ENCODE measurements at places on chromosomes 12 and 14.

DNA sequence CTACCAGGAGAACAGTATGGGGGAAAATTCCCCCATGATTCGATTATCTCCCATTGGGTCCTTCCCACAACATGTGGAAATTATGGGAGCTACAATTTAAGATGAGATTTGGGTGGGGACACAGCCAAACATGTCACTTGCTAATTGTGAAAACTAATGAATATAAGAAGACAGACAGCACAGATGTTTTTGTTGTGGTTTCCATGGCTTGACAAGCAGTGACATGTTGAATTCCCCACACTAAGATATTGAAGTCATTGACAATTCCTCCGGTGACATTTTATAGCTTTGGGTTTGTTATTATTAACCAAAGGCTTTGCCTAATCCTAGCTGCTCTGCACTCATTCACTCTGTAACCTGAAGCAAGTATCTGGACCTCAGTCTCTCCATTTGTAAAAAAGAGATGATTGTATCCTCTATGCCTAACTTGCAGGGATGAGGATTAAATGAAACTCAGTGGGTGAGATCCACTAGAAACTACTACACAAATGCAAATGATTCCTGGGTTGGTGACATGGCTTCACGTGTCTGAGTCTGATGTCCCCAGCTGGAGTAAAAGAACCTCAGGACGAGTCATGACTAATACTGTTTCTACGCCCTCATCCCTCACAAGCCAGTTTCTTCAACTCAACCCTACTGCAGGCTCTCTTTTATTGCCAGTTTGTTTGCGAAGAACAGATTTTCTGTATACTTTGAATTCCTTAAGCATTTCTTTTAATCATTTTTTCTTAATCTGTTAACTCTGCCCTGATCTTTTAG is 71.6 kb downstream of the ASCL1 start:
- DNase-seq = no peak

GRCh38 chr14:37165794-37166193 is 6.6 kb downstream of the SLC25A21 start:
- no peak for DNase-seq

DNA sequence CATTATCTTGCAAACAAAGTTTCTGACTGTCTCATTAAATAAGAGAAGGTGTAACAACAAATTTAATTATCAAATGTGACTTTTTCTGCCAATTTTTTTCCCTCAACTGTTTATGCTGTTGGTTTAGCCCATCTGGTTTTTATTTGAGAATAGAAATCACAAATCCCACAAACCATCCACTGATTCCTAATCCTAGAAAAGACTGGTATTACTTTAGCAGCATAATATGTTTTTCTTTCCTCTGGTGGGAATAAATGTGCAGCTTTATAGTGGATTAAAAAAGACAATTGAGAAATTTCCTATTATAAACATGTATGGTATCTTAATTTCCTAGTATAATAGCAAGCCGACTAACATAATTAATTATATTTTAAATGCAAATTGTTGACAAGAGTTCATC is 257.9 kb upstream of the FOXN3 start:
- no peak for DNase-seq

DNA sequence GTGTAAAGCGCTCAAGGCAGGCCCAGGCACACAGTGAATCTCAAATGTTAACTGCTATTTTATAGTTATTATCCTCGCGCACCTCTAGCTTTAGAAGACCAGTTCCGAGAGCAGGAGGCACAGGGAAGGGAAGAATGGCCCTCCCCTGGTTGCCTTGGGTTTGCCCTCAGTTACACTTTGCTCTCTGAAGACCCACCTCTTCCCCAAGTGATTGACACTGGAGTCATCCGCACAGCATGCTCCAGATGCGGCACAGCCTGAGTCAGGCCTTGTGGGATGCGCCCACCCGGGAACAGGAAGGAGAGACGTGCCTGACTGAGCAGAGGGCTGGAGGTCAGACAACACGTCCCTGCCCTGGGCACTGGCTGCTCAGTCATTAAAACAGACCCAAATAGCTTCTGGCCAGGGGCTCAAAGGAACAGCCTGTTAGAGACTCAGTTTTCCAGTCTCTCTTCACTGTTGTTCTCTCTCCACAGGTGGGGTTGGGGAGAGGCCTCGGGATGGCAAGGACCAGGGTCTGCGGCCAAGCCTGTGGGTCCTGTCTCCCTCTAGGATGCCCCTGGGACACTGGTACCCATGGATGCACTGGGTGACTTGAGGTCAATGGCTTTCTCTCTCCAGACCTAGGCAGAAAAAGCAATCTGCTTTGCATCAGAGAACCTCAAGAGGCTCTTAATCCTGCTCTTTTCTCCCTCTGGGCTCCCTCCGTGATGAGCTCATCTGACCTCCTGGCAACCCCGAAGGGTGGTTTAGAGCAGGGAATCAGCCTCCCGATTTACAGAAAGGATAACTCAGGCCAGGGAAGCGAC is 13.6 kb upstream of the MLXIP start:
- DNase-seq = no peak

- no peak for DNase-seq
Observed at GRCh38 chr14:89509891-89510290, 92.9 kb upstream of the FOXN3 start.

- no peak for DNase-seq
Observed at GRCh38 chr12:67323007-67323406, 53.8 kb downstream of the CAND1 start.

GRCh38 chr14:85463512-85463911 is 66.4 kb upstream of the FLRT2 start:
- no peak for DNase-seq

Data from NCI-H2081 treated with DMSO at 0.1 percent for 48 hours (cell line).